Metanephros (tissue), 2 donors: ENCODE measurements at places on chromosomes 3 and 15. TPM values are rescaled to one million over a fixed set of nuclear protein-coding genes. Genes with fewer than 3 reads are reported as not detected.

Gene P2RY14
- 1.1 TPM for total RNA-seq

Gene MTMR10
- total RNA-seq: 62.8 TPM

Gene IL20RB
- total RNA-seq: 0.12 TPM

Gene GABRB3
- 8.3 TPM for total RNA-seq

Gene FGF12
- total RNA-seq: 3.6 TPM

Gene UROC1
- 0.35 TPM for total RNA-seq

Gene CPN2
- 0.12 TPM for total RNA-seq

Gene CASR
- 24.4 TPM for total RNA-seq

Gene MDFIC2
- not detected for total RNA-seq

Gene MOBP
- total RNA-seq: not detected

Gene TLR9
- not detected for total RNA-seq

Gene NR1I2
- 0.47 TPM for total RNA-seq

Gene SLC9A9
- total RNA-seq: 31.1 TPM

Gene CFAP100
- 0.93 TPM for total RNA-seq

Gene YEATS2
- total RNA-seq: 34.9 TPM

Gene OR5H1
- not detected for total RNA-seq

Gene TSEN2
- 24.3 TPM for total RNA-seq

Gene C3orf49
- not detected for total RNA-seq

Gene GOLGA8J
- total RNA-seq: 0.12 TPM

Gene ATP6V1A
- total RNA-seq: 87.5 TPM

Gene NUDT16
- 26.6 TPM for total RNA-seq

Gene NLGN1
- 5.4 TPM for total RNA-seq

Gene FAM174B
- total RNA-seq: 17.9 TPM

Gene TPRG1
- total RNA-seq: 3.9 TPM

Gene C15orf62
- 0.12 TPM for total RNA-seq

Gene IQCH
- total RNA-seq: 4.8 TPM

Gene ST6GAL1
- total RNA-seq: 82.9 TPM

Gene ARID3B
- total RNA-seq: 9.3 TPM

Gene RYR3
- total RNA-seq: 10.8 TPM

Gene IL12A
- total RNA-seq: 2.5 TPM

Gene ACKR2
- total RNA-seq: 6.4 TPM

Gene FANCD2OS
- total RNA-seq: not detected

Gene ARHGEF3
- 49.9 TPM for total RNA-seq

Gene NR1D2
- 40.4 TPM for total RNA-seq

Gene DZIP1L
- 53.6 TPM for total RNA-seq

Gene GNAT1
- total RNA-seq: not detected

Gene HERC2
- total RNA-seq: 85.9 TPM

Gene ERICH6
- total RNA-seq: not detected

Gene TMCO5A
- not detected for total RNA-seq
